ENCODE measurements at places on chromosomes 2 and 18.

GRCh38 chr18:49853436-49853835 lies 40.1 kb upstream of the ACAA2 start:
- DNase-seq = no peak

DNA sequence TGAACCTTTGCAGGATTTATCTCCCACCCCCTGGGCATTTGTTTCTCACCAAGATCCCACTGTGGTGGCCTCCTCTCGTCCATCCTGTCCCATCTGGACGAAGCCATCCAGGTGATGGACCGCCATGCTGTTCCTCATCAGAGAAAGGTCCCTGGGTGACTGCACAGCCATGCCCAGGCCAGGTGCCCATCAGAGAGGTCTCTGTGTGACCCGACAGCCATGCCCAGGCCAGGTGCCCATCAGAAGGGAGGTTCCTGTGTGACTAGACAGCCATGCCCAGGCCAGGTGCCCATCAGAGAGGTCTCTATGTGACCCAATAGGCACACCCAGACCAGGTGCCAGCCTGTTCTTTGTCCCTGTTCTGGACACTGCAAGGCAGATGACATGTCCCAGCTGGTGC lies 360.9 kb upstream of the SALL3 start:
- DNase-seq = no peak

DNA sequence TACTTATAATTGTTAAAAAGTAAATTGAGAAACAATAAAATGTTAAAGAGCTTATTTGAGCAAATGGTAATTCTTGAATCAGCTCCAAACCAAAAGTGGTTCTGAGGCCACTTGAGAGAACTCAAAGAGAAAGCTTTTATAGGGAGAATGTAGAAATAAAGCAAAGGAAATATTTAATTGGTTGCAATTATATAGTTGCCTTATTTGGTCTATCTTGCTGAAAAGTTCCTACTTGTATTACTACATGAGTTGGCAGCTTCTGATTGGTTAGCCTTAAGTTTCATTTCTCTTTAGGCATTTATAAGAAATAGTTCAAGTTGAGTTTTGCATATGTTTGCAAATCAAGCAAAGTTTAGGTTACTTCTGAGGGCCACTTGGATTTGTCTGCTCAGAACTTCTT lies 38.1 kb downstream of the SCN2A start:
- DNase-seq = no peak

GRCh38 chr2:157194097-157194688 lies 63.3 kb upstream of the GALNT5 start:
- DNase-seq = no peak

DNA sequence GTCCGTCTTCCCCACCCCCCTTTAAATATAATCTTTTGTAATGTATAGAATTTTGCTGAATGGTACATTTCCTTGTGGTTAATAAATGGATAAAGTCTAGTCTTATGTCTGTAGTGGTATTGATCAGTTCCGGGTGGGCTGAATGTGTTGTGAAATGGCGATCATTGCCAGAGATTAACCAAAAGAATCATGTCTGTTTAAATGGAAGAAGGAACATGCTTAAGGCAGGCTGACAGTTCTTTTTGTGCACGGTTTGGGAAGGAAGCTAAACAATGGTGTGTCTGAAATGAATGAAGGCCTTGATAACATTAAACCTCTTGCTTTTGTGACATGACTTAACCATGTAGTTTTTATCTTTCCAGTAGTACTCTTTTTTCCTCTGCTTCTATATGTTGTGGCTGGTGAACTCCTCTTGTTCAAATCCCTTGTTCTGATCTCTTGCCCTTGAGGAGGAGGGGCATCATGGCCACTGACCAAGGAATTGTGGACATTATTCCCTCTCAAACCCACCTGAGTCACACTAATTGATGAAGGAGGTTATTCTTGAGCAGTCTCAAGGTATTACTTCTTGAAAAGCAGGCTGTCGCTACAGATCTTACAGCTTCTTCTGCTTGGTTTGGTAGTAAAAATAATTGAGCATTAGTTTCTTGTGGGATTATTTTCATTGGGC lies 1.7 kb downstream of the ACVR2A start:
- DNase-seq = no peak

DNA sequence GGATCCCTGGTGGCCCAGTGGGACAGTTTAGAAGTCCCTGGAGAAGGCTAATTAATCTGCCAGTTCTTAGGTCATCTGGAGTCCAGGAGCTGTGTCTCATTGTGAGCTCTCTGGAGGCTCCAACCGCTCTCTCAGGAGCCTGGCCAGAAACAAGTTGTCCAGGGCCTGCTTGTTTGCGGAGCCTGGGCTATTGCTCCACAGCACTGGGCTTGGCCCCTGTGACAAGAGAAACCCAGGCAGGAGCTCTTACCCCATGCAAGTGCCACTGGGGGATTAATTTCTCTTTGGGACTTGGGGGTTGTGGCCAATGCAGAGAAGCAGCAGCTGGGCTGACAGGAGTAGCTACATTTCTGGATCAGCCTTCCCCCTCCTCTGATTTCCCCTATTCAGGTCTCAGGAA lies 24.5 kb upstream of the TNP1 start:
- no peak for DNase-seq

- no peak for DNase-seq
These were observed 10.4 kb downstream of the FIGLA start for GRCh38 chr2:70779911-70780545.

DNA sequence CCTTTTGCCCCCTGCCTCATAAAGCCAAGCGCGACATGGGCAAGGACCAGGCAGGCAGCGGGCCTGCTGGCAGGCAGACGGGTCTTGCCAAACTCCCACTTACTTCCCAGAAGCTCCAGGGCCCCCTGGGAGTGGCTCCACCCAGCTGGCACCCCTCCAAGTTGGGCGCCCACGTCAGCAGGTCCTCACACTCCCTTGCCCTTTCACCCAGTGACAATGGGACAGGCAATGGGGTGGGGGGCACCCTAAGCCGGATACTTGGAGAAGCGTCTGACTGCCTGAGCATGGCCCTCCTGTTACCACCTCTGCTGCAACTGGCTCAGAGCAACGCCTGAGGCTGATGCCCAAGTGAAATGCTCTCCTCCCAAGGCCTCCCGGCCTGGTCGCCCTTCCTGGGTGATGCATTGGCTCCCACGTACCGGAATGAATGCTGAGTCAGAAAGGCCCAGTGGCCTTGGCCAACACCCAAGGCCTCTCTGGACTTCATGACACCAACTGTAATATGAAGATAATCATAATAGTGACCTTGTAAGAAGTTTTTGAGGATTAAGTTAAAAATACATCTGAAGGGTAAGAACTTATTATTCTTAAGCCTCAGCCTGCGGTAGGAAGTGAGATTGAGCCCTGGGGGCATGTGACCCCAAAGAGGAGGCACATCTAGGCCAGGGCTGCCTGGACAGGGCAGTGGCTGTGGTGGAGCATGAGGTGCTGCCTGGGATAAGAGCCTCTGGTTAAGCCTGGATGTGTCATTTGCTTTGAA lies 31.6 kb downstream of the KCNK3 start:
- DNase-seq = no peak

DNA sequence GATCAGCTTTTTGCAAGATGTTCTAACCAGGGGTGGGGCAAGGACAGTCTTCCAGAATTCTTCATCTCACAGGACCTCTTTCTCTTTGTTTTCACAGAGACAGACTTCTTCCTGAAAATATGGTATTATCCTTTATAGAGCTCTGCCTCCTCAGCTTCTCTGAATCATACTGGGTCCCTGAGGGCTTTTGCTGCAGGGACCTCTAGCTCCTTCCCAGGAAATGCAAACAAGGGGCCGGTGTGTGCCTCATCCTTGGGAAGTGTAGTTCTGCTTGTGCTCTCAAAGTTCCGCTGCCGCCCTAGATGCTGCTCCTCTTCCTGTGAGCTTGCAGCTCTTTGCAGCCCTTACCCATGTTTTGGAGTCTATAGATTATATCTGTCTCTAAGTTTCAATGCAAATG lies 99.5 kb upstream of the NPAS2 start:
- no peak for DNase-seq

GRCh38 chr2:11624893-11625292 lies 45.1 kb downstream of the NTSR2 start:
- DNase-seq = no peak

GRCh38 chr2:28702415-28702861 lies 49.2 kb upstream of the PPP1CB start:
- no peak for DNase-seq

- peak; percentile 93 for DNase-seq
These were observed at the start of gene PTPN4 for GRCh38 chr2:119759451-119760236. Gene PTPN4 (plus strand): TSS chr2:119759922. CDS start chr2:119809854, 49,932 bp downstream.

DNA sequence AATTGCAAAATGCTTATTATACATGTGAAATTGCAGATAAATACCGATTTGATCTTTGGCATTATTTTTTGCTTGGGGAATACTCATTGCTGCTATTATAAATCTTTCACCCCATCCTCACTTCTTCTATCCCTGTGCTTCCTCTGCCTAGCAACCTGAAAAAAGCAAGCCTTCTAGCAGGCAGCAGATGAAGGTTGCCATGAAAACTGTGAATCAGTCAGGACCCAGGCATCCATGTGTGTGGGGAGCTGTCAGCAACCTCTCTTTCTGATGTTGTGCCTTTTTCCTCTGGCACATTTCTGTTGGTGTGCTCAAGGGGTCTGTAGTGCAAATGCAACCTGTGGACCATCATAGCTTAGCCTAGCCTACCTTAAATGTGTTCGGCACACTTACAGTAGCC lies 364.2 kb downstream of the LRRTM1 start:
- no peak for DNase-seq

DNA sequence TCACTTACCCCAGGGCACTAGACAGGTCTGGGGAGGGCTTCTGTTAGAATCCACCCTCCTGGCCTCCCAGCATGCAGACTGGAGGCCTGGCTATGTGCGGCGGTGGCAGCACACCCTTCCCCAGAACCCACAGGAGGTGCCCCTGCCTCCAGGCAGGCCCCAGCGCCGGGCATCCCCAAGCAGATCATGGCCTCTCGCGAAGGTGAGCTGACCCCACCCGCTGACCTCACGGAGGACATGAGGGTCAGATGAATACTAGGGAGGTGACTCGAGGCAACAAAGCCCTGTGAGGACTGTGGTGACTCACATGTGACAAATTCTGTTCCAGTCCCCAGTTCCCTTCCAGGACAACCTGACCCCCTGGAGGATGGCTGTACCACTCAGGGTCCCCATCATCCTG lies 1.9 kb downstream of the MAB21L4 start:
- DNase-seq = no peak

- DNase-seq = no peak
These were observed 322.9 kb upstream of the HS6ST1 start for GRCh38 chr2:128641421-128642080.

- DNase-seq = no peak
These were observed 99.5 kb upstream of the ITGB6 start for GRCh38 chr2:160299540-160299939.

DNA sequence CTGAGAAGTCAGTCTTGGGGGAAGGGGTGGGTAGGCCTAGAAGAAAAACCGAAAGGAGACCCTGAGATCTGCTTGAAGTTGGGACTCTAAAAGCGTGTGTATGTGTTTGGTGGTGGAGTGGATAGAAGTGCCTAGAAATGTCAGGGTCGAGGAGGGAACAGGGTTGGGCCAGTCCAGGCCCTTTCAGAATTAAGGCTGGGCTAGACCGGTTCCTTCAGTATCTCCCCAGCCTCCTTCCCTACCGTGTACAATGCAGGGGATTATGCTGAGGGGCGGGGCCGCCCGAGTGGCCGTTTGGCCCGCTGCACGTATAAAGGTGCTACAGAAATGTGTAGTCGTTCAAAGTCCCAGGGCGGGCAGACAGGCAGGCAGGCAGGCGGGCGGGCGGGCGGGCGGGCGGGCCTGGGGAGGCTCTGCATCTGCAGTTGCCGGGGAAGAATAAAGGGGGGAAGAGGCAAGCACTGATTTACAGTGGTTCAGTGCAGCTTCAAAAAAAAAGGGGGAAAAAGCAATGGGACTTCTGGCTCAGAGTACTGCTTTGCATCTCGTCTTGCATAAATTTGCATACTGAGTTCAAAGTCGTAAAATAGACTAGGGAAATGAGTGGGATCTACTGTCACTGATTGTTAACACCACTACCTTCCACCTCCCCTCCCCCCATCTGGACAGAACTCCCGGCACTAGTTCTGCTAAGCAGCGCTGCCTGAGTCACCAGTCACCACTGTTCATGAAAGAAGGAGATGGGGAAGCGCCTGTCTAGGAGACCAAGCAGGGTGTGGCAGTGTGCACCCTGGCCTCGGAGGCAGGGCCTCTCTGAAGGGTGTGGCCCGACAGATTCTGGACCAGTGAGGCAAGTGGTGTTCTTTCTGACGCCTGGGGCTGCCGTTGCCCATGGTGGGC lies 3.6 kb downstream of the IGFBP2 start:
- DNase-seq = no peak

GRCh38 chr18:48973731-48974130 lies 23.0 kb upstream of the SMAD7 start:
- no peak for DNase-seq

DNA sequence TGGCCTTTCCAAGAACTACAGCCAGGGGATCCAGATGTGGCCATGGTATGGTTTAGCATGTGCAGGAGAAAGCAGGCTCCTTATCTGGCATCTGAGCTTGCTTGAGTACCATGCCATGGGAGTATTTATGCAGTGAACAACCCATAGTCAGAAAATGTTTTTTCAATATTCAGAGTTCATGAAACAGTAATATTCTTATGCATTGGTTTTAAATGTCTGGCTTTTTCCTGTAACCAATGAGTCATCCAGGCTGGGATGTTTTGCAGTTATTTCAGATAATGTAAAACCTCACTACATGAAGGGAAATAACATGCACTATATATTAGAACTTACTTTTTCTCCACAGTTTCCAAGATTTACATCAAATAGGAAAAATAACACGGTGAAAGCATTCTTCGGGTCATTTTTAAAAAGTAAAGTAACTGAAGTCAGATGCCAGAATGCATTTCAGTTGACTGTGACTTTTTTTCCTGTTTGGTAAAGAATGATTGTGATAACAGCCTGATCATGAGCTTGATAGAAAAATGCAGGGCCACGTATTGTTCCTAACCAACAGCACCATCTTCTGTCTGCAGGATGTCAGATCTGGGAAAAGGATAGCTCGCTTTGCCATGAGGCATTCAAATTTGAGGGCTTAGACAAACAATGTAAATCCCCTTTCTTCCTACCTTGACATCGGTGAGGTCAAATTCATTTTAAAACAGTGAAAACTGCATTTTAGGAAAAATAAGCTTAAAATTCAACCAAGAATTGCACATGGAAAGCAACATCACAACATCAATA lies 152.8 kb downstream of the DSC3 start:
- no peak for DNase-seq

- no peak for DNase-seq
These were observed 156.1 kb downstream of the DYSF start for GRCh38 chr2:71609441-71609840.

DNA sequence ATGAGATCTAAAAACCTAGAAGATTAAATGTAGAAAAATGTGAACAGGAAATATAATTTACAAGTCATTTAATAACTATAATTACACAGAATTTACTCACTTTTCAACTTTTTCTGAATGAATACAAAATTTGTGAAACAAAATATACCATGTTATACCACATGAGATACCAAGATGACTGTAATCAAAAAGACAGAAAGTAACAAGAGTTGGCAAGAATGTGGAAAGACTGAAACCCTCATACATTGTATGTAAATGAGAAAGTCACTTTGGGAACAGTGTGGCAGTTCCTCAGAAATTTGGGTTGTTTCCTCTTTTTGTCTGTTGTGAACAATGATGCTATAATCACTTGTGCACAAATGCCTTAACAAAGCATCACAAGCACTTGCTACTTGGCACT lies 145.4 kb upstream of the ZNF804A start:
- DNase-seq = no peak

- no peak for DNase-seq
These were observed 192.0 kb downstream of the CDH7 start for GRCh38 chr18:65942854-65943253.

Measured in stimulated activated CD8-positive, alpha-beta memory T cell treated with anti-CD3 and anti-CD28 coated beads, Interleukin-2, amount 100 ng/mL, for 1 hour (primary cell).